Right lobe of liver (tissue), 6 donors: ENCODE measurements at places on chromosomes 13 and 19. TPM values are rescaled to one million over a fixed set of nuclear protein-coding genes. Genes with fewer than 3 reads are reported as not detected.

C3 gene
- 12,184 TPM for total RNA-seq

MYH14 gene
- total RNA-seq = 69.2 TPM

SCN1B gene
- total RNA-seq = 3.5 TPM

ZNF224 gene
- 13.6 TPM for total RNA-seq

SUCLA2 gene
- total RNA-seq = 35.8 TPM
